ENCODE measurements at places on chromosomes 16 and 17.

GRCh38 chr16:6300523-6300922 lies 1032.1 kb upstream of the RBFOX1 start:
- DNase-seq = no peak

- DNase-seq = no peak
These were observed 427.9 kb downstream of the CDH11 start for GRCh38 chr16:64693946-64694345.

GRCh38 chr16:46757339-46758050 lies 9.4 kb upstream of the MYLK3 start:
- DNase-seq = no peak

- DNase-seq = no peak
These were observed 190.3 kb upstream of the ANKFN1 start for GRCh38 chr17:55962951-55963401.

DNA sequence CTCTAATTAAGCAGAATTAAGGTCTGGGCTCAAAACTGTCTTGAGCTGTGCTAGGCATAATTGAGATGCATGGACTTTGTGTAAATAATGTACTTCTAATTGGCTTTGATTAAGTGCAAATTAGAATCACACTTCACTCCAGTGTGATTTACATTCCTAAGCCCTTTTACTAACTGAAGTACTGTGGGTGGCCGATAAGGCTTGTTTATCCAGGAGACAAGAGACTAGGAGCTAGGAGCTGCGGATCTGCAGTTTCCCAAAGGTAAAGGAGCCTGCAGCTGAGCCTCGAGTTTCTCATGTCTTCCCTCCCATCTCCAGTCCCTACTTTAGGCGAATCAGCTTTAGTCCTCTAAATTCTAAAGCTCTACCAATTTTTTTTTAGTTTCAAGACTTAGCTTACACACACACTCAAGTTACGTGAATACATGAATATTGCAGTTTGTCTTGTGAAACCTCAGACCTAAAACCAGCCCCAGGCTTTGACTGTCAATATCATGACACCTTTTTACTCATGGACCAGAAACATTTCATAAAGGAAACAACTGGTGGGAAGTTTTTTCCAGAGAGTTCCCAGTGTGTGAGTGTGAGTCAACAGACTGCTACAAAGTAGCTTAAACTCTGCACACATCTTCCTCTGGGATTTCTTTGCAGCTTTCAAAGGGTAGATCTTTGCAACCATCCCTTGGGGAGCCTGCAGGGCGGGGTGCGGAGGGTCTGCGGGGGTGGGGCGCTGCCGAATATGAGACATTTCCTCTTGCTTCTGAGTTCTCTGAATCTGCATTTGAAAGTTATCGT lies 113.9 kb upstream of the TBX2 start:
- no peak for DNase-seq

GRCh38 chr17:75406222-75406615 lies 741 bp upstream of the GRB2 start:
- no peak for DNase-seq

DNA sequence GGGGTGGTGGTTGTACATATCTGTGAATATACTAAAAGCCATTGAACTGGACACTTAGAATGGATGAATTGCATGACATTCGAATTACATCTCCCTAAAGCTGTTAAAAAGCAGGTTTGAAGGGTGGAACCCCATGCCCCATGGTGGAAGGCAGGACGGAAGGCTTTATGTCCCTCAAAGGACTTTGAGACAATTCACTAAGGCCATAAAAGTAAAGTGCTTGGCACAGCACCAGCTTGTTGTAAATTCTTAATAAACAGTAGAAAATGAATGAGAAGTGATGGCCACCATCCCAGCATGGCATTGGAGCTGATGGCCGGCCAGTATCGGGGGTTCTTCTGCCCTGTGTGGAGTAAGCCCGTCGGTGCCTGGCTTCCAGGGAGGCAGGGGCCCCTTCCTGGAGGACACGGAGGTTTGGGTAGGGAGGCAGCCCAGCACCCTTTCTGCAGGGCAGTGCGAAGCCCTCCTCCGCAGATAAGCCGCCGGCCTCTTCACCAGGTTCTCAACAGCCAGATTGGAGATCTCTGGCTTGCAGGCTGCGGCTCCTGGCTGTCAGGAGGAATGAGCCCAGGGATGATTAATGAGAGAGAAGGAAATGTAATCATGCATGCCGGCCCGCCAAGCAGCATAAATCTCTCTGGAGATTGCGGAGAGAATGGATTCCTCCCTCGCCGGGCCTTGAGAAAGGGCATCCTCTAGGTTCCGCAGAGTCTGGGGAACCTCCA lies 346.9 kb downstream of the FOXL1 start:
- no peak for DNase-seq

GRCh38 chr16:87227296-87227951 lies 89.8 kb downstream of the C16orf95 start:
- no peak for DNase-seq

DNA sequence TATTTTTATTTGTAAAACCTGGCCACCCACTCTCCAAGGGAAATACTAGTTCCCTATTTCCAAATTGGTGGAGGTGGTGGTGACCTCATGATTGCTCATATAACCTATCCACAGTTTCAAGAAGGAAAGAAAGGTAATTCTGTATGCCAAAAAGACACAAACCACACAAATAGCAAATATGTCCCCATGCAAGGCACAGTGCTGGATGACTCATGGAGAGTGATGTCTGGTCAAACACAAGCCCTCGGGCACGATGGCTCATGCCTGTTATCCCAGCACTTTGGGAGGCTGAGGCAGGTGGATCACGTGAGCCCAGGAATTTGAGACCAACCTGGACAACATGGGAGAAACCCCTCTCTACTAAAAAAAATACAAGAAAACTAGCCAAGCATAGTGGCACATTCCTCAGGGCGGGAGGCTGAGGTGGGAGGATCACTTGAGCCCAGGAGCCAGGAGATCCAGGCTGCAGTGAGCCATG lies 64.2 kb downstream of the GNA13 start:
- no peak for DNase-seq

- no peak for DNase-seq
These were observed 516.4 kb downstream of the GRIN2A start for GRCh38 chr16:9665851-9666271.

DNA sequence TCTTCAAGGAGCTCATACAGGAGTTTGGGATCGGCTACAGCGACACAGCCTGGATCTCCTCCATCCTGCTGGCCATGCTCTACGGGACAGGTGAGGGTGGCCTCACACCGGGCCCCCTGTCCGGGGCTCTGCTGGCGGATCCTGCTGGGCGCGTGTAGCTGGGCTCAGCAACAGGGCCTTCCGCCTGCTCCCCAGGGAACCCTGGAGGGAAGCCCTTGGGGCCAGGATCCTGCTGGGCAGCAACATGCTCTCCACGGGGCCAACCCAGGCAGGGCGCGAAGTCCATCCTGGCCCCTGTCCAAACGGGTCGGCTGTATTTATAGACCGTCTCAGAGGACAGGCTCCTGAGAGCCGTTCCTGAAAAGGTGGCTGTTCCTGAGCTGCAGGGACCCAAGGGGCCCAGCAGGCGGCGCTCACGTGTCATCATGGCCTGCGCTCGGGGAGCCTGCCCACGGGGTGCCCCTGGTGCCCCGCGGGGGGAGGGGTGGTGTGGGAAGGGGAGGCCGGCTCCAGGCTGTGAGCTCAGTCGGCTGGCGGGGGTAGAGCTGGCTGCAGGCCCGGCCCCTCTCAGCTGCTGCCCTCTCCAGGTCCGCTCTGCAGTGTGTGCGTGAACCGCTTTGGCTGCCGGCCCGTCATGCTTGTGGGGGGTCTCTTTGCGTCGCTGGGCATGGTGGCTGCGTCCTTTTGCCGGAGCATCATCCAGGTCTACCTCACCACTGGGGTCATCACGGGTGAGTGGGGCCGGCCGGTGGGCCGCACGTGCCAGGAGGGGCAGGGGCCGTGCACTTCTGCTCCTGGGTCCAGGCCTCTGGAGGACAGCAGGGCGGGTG lies 7.5 kb downstream of the SLC16A3 start:
- DNase-seq = peak; percentile 65

Measured in GM12892 (cell line).